ENCODE measurements at places on chromosomes 6 and 20.

DNA sequence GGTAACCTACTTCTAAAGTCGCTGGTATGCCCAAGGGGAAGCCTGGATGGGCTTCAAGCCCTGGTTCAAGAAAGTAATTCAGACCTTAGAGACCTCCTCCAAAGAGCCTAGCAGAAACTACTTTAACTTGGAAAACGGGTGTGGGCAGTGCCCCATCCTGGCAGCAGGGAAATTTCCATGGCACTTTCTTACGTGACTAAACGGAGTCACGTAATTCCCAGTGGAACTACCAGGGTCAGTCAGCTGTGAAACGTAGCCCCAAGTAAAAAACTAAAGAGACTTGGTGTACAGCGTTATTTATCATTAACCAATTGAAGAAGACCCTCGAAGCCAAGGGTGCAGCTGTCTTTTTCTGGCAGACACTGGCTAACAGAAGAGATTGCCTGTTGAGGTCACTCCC is 114.0 kb downstream of the RCAN2 start:
- DNase-seq, result no peak

DNA sequence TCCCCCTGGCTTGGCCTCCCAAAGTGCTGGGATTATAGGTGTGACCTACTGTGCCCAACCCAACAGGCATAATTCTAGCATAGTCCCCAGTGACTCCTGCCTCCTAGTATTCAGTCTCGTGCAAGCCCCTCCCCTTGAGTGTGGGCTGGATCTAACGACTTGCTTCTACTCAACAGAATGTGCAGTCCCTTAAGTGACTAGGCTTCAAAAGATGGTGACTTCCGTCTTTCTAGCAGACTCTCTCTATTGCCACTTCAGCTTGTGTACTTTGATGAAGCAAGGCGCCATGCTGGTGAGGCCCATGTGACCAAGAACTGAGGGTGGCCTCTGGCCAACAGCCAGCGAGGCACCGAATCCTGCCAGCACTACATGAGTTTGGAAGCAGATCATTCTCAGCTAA is 109.6 kb upstream of the TRAF3IP2 start:
- DNase-seq, result no peak

DNA sequence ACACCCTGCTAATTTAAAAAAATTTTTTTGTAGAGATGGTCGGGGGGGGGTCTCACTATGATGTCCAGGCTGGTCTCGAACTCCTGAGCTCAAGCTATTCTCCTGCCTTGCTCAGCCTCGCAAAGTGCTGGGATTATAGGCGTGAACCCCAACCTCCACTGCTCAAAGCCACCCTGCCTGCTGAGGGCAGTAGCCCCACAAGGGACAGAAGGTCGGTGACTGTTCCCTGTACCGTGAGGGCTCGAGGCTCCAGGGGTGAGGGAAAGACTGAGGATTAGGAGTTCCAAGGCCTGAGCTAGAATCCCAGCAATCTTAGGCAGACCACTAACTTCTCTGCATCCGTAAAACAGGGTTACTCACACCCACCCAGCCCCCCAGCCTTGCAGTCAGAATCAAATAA is 51.1 kb downstream of the CPNE5 start:
- no peak for DNase-seq

DNA sequence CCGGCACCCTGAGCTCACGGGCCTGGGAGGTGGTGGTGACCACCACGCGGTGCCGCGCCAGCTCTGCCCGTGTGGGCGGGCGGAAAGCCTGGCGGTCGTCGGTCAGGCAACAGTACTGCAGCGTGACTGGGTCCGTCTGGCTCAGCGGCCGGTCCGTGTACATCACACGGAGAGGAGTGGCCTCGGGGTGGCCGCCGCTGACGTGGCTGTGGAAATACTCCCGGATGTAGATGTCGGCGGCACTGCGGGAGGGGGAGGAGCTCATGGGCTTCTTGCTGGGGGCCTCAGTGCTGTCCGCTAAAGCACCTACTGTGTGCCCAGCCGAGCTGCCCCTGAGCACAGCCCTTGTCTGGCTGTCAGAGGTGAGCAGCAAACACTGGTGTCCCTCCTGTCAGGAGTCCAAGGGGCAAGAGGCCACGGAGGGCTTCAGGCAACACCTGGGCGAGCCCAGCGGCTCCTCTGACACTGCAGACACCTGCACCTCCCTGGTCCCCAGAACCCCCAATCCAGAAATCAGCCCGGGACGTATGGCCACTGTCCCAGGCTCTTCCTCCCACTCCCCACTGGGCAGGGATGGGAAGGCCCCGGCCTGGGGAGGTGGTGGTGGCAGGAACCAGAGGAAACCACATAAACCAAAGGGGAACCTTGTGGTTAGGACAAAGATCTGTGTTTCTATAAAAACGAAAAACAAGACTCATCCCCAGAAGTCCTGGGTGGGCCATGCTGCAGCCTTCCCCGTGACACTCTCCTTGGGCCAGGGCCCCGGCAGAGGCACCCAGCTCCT is 6.5 kb downstream of the HELZ2 start:
- no peak for DNase-seq

GRCh38 chr20:15333170-15333569 is 995.8 kb upstream of the FLRT3 start:
- DNase-seq, result no peak

GRCh38 chr6:88179692-88180091 is 13.5 kb upstream of the CNR1 start:
- DNase-seq, result no peak

DNA sequence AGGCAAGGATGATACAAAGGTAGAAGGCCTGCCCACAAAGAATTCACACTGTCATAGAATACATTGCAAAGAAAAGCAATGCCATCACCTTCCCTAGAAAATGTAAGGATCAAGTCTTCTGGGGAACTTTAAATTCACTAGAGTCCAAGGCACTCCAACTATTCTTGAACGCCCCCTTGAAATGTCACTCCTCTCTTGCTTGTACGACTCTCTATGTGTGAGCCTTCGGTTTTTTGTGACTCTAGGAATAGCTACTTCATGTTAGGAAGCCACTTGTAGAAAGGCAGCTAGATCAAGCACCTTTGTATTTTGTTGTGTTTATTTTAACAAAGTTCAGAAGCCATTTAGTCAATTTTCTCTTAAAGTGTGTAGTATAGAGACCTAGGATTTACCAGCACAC is 159.2 kb upstream of the ARID1B start:
- no peak for DNase-seq

- DNase-seq, result no peak
Measured at GRCh38 chr6:28322661-28323060, 13.3 kb downstream of the ZSCAN31 start.

DNA sequence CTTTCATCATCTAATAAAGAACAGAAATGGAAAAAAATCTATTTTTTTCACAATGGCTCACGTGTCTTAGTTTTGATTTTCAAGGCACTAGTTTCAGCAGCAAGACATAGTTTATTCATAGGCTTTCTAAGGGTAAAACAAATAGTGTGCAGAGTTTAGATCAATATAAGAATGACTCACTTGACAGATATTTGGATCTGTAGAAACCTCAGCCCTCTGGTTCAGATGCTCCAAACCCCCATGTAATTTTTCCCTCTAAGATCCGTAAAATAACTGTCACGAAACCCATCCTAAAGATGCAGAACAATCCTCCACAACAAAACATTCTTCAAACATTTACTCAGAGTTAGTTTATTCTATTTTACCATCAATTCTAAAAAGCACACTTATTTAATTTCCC is 43.4 kb downstream of the IYD start:
- no peak for DNase-seq

GRCh38 chr20:63165356-63166192 is 50.4 kb downstream of the YTHDF1 start:
- no peak for DNase-seq

DNA sequence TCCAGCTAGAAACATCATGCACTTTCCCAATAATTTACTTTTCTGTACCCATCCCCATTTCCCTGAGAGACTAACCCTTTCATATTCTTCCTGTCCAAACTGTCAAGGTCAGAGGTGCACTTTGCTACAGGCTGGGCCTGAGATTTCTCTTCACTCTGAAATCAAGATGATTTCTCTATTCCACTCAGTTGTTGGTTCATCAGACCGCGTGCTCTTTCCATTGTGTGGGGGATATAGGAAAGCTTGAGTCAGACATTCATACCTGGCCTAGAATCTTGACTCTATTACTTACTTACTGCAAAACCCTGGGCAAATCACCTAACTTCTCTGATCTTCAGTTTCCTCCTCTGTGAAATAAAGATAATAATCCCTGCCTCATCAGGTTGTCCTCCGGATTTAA is 4.7 kb upstream of the ZDHHC14 start:
- DNase-seq, result no peak

- DNase-seq, result no peak
Measured at GRCh38 chr20:57211908-57212533, 54.4 kb downstream of the BMP7 start.

DNA sequence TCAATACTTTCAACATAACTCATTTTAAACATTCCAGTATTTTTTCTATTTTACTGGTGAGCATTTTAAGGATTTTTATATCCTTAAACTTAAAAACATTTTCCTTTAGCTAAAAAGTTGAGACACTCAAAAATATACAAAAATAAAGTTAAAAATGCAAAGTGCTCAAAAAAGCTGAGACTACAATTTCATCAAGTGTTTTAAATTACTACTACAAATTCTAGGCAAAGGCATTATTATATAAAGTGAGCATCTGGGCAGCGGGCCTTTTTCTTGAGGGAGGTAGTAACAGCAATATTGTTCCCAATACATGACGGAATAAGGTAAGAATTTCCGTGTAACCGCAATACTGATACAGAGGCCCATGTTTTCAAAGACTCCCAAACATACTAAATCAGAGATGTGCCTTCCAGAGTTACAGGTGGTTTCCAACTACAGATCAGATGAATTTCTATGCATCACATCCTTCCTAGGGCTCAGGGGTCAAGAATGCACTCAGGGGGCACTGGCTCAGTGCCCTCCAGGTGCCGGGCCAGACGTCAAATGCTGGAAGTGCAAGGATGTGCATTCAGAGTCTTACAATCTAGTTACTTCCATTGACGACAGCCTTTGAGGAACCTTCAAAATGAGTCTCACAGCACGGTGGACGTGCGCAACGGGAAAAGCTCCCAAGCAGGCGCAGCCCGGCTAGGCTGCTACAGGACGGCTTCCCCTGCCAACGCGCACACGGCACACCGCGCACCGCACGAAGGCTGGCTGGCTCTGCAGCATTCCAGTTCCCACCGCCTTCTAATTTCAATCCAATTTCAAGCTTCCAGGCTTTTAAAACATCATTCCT is 1.7 kb downstream of the PHF10 start:
- DNase-seq, result peak; percentile 82

GRCh38 chr20:61354901-61355495 is 102.9 kb downstream of the CDH4 start:
- DNase-seq, result no peak

DNA sequence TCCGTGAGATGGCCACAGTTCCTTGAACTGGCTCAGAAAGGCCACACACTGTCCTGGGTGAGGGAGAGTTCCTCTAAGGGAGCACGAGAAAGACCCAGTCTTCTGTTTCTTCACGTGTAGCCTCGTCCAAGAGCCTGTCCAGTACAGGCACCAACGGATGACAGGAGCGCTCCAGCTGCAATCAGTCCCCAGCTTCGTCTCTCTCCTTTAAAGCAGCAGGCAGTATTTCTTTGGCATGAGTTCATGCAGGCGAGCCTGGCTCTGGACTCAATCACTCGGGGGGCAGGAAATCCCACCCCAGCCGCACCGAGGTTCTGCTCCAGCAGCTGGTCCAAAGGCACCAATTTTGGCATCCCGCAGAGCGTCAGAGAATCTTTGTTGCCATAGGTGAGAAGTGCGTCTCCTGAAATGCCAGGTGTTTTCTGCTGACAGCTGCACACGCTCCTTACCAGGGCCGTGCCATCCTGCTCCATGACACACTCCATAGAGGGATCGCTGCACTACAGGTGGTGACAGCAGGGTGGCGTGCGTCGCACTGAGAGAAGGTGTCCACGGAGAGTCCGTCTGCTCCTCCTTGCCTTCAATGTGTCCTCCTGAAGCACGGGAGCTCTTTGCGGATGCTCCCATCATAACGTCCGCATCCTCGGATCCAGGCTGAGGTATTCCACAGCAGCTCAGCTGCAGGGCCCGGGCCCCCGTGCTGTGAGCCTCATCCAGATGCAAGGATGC is 59.6 kb upstream of the AFDN start:
- no peak for DNase-seq

- DNase-seq, result no peak
Measured at GRCh38 chr6:116764629-116764960, 924 bp downstream of the FAM162B start.

DNA sequence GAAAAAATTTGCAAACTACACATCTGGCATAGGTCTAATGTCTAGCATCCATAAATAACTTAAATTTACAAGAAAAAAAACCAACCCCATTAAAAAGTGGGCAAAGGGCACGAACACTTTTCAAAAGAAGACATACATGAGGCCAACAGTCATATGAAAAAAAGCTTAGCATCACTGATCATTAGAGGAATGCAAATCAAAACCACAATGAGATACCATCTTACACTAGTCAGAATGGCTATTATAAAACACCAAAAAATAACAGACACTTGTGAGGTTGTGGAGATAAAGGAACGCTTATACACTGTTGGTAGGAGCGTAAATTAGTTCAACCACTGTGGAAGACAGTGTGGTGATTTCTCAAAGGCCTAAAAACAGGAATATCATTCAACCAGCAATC is 33.7 kb upstream of the EPB41L2 start:
- DNase-seq, result no peak

GRCh38 chr6:170096803-170097504 is 193.9 kb downstream of the DLL1 start:
- DNase-seq, result no peak

GRCh38 chr6:98463038-98464000 is 371.1 kb upstream of the POU3F2 start:
- no peak for DNase-seq

DNA sequence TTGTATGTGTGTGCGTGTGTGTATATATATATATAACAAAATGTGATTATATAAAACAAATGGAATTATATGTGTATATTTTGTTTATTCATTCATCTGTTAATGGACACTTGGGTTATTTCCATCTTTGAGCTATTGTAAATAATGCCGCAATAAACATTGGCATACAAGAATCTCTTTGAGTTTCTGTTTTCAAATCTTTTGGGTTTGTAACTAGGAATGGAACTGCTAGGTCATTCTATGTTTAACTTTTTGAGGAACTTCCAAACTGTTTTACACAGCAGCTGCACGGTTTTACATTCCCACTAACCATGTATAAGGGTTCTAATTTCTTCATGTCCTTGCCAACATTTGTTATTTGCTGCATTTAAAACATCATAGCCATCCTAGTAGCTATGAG is 39.9 kb upstream of the TGM2 start:
- no peak for DNase-seq

All from RCC 7860 (cell line).